Myometrial cell (primary cell): ENCODE measurements at places on chromosomes 6 and 20. TPM values are rescaled to one million over a fixed set of nuclear protein-coding genes. Genes with fewer than 3 reads are reported as not detected.

The CDH26 gene
- under 0.01 TPM in 1 of 2 replicates, not detected in the other for total RNA-seq

The GMPR gene
- total RNA-seq = 2.0 and 4.4 TPM in 2 replicates

The GDAP1L1 gene
- not detected in 2 replicates for total RNA-seq

The TBXT gene
- not detected in 2 replicates for total RNA-seq

The RBL1 gene
- 3.2 and 7.4 TPM in 2 replicates for total RNA-seq

The MUC22 gene
- total RNA-seq = not detected in 2 replicates

The ADGB gene
- total RNA-seq = not detected in 2 replicates

The DDX43 gene
- total RNA-seq = 0.58 TPM in 1 of 2 replicates, not detected in the other

The TCP11 gene
- 2.3 and 2.6 TPM in 2 replicates for total RNA-seq
